GM12878 (cell line): ENCODE measurements at places on chromosomes 7 and 10. TPM values are rescaled to one million over a fixed set of nuclear protein-coding genes. Genes with fewer than 3 reads are reported as not detected.

The SPRN gene
- polyA plus RNA-seq: 0.78 and 0.98 TPM in 2 replicates

The INSYN2A gene
- not detected in 2 replicates for polyA plus RNA-seq

The SPDYE6 gene
- 1.3 and 1.6 TPM in 2 replicates for polyA plus RNA-seq

The FOXP2 gene
- 2.5 and 3.1 TPM in 2 replicates for polyA plus RNA-seq

The ADIRF gene
- polyA plus RNA-seq: 2.4 and 2.5 TPM in 2 replicates

DNA sequence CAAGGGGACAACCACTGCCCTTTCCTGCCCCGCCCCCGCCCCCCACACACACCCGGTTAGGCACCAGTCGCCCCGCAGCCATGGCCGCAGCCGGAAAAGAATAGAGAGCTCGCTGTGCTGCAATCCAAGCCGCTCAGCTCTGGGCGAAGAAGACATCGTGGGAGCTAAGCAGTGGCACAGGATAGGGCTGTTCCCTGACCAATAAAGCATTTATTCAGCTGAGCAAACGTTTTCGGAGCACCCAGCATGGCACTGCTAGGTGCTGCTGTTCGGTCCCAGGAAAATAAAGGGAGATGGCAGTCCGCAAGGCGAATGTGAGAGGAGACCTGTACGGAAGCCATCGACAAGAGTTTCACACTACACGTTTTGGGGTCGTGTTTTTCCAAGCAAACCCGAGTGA is 18.3 kb downstream of the SKIDA1 start:
- H3K4me1 ChIP-seq: no peaks in the 10 kb centered on the region
- no peak overlapping the region for H3K4me3 ChIP-seq
- H3K36me3 ChIP-seq: no peaks in the 10 kb centered on the region
- no peak for DNase-seq

- H3K36me3 ChIP-seq: no peaks in the 10 kb centered on the region
- no peaks in the 10 kb centered on the region for H3K27me3 ChIP-seq
- no peak for DNase-seq
- no peak overlapping the region for H3K4me3 ChIP-seq
- H3K4me1 ChIP-seq: peaks cover 50% of the 10 kb centered on the region
Observed at GRCh38 chr7:100372256-100372655, 1.0 kb upstream of the PILRA start.

GRCh38 chr7:91519241-91520158 is 255.3 kb downstream of the FZD1 start:
- H3K27me3 ChIP-seq: no peaks in the 10 kb centered on the region
- no peaks in the 10 kb centered on the region for H3K4me1 ChIP-seq
- H3K36me3 ChIP-seq: no peaks in the 10 kb centered on the region

GRCh38 chr7:71772779-71773178 is 639.4 kb downstream of the CALN1 start:
- no peak overlapping the region for H3K27ac ChIP-seq
- no peaks in the 10 kb centered on the region for H3K4me1 ChIP-seq
- H3K36me3 ChIP-seq: no peaks in the 10 kb centered on the region
- DNase-seq: no peak
- no peaks in the 10 kb centered on the region for H3K27me3 ChIP-seq

DNA sequence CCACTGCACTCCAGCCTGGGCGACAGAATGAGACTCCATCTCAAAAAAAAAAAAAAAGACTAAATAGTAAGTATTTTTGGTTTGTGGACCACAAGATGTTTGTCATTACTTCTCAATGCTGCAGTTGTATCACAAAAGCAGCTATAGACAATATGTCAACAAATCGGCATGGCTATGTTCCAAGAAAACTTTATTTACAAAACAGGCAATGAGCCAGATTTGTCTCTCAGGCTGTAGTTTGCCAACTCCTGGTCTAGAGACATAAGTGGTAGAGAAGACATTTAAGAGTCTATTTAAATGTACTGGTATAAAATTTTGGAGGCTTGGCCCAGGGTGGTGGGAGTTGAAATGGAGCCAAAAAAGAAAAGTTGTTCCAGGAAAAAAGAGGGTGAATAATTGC is 185.8 kb downstream of the SORCS1 start:
- DNase-seq: no peak
- no peak overlapping the region for H3K27ac ChIP-seq
- no peaks in the 10 kb centered on the region for H3K27me3 ChIP-seq
- H3K36me3 ChIP-seq: no peaks in the 10 kb centered on the region

GRCh38 chr7:1651031-1651446 is 19.0 kb upstream of the ELFN1 start:
- no peaks in the 10 kb centered on the region for H3K36me3 ChIP-seq
- H3K27ac ChIP-seq: no peak overlapping the region
- H3K4me3 ChIP-seq: no peak overlapping the region
- DNase-seq: no peak
- H3K27me3 ChIP-seq: no peaks in the 10 kb centered on the region
- no peaks in the 10 kb centered on the region for H3K4me1 ChIP-seq

DNA sequence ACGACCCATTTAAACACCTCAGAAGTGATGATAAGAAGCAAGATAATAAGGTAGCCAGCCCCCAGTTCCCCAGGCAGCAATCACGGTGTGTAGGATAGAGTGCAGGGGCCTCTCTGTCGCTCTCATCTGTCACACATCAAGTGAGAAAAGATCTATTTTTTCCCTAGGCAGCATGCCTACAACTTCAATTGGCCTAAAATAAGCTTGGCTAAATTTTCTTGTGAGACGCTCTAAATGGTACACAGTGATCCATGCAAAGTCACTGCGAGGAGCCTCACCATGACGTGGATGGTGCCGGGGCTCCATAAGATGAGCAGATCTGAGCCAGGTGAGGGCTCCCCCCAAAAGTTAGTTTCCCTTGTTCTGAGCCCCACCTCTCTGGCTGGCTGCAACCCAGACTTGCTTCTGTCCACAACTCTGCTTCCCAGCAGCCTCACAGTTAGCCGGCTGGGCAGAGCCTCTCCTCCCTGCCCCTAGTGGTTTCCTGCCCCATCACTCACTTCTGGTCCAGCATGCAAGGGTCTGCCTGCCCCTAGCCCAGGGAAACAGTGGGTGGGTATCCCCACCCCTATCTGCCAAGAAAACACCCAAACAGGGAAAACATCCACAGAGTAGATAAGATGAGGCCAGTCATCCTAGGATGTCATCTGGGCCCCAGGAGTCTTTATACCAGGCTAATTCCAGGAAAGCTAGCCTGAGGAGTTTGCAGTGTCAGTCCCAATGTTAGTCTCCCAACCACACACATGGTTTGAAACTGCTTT is 342.1 kb downstream of the GRID1 start:
- H3K4me3 ChIP-seq: no peak overlapping the region
- no peaks in the 10 kb centered on the region for H3K36me3 ChIP-seq
- no peak for DNase-seq
- H3K4me1 ChIP-seq: no peaks in the 10 kb centered on the region
- H3K27ac ChIP-seq: no peak overlapping the region

- H3K36me3 ChIP-seq: no peaks in the 10 kb centered on the region
- DNase-seq: no peak
- no peaks in the 10 kb centered on the region for H3K27me3 ChIP-seq
- no peak overlapping the region for H3K4me3 ChIP-seq
Observed at GRCh38 chr7:73833251-73833919, 2.6 kb downstream of the CLDN4 start.

GRCh38 chr10:31749301-31749700 is 179.3 kb downstream of the ARHGAP12 start:
- H3K27ac ChIP-seq: no peak overlapping the region
- H3K36me3 ChIP-seq: no peaks in the 10 kb centered on the region
- H3K4me1 ChIP-seq: no peaks in the 10 kb centered on the region; the same call in 1 of the 2 replicates
- no peak for DNase-seq

- no peak overlapping the region for H3K4me3 ChIP-seq
- H3K27ac ChIP-seq: no peak overlapping the region
- H3K27me3 ChIP-seq: no peaks in the 10 kb centered on the region
- DNase-seq: no peak
Observed at GRCh38 chr7:44664780-44665461, 58.5 kb downstream of the OGDH start.

DNA sequence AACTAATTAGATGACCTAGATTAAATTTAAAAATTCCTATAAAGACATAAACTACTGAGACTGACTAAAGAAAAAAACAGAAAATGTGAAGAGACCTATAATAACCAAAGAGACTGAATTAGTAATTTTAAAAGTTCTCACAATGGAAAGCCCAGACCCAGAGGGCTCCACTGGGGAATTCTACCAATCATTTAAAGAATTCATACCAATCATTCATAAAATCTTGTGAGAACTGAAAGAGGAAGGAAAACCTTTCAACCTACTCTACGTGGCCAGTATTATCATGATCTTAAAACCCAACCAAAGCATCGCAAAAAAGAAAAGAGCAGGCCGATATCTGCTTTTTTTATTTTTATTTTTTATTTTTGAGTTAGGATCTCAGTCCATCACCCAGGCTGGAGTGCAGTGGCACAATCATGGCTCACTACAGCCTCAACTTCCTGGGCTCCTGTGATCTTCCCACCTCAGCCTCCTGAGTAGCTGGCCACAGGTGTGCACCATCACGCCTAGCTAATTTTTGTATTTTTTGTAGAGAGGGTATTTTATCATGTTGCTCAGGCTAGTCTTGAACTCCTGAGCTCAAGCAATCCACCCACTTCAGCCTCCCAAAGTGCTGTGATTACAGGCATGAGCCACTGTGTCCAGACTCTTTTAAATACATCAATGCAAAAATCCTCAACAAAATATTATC is 48.6 kb downstream of the DGKI start:
- no peaks in the 10 kb centered on the region for H3K36me3 ChIP-seq
- peak; percentile 59 for DNase-seq
- H3K4me1 ChIP-seq: no peaks in the 10 kb centered on the region
- H3K4me3 ChIP-seq: no peak overlapping the region
- no peak overlapping the region; the same call in 1 of the 2 replicates for H3K27ac ChIP-seq

- no peak overlapping the region for H3K4me3 ChIP-seq
- DNase-seq: no peak
- no peaks in the 10 kb centered on the region for H3K36me3 ChIP-seq
- H3K4me1 ChIP-seq: no peaks in the 10 kb centered on the region
- H3K27ac ChIP-seq: no peak overlapping the region
Observed at GRCh38 chr7:79770063-79770462, 316.6 kb upstream of the MAGI2 start.

DNA sequence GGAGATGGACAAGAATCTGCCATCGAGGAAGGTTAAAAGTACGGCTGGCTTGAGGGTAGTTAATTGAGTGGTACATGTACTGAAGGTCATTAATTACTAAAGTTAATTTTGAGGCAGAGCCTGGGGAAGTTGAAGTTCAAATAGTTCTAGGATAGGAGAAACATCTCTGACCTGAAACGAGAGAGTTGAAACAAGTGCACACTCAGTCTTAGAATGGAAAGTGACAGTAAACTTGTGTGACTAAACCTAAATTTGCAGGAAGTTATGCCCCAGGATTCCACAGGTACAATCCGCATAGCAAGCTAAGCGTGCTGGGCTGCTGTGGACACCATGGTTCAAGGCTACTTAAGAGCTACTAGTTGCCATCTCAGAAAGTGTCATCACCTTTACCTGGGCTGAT is 209.9 kb downstream of the CHCHD3 start:
- H3K27me3 ChIP-seq: no peaks in the 10 kb centered on the region

DNA sequence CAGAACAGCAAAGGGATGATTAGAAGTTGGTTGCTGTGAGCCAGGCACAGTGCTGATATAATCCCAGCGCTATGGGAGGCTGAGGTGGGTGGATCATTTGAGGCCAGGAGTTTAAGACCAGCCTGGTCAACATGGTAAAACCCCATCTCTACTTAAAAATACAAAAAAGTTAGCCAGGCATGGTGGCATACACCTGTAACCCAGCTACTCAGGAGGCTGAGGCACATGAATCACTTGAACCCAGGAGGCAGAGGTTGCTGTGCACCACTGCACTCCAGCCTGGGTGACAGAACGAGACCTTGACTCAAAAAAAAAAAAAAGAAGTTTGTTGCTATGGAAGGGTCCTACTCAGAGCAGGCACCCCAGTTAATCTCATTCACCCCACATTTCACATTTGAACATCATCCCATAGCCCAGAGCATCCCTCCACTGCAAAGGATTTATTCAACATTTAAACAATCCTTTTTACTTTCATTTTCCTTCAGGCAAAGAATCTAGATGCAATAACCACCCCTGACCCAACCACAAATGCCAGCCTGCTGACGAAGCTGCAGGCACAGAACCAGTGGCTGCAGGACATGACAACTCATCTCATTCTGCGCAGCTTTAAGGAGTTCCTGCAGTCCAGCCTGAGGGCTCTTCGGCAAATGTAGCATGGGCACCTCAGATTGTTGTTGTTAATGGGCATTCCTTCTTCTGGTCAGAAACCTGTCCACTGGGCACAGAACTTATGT is 4.1 kb downstream of the IL6 start:
- H3K4me3 ChIP-seq: no peak overlapping the region
- H3K27me3 ChIP-seq: peaks cover 5% of the 10 kb centered on the region
- H3K27ac ChIP-seq: no peak overlapping the region
- H3K36me3 ChIP-seq: no peaks in the 10 kb centered on the region

DNA sequence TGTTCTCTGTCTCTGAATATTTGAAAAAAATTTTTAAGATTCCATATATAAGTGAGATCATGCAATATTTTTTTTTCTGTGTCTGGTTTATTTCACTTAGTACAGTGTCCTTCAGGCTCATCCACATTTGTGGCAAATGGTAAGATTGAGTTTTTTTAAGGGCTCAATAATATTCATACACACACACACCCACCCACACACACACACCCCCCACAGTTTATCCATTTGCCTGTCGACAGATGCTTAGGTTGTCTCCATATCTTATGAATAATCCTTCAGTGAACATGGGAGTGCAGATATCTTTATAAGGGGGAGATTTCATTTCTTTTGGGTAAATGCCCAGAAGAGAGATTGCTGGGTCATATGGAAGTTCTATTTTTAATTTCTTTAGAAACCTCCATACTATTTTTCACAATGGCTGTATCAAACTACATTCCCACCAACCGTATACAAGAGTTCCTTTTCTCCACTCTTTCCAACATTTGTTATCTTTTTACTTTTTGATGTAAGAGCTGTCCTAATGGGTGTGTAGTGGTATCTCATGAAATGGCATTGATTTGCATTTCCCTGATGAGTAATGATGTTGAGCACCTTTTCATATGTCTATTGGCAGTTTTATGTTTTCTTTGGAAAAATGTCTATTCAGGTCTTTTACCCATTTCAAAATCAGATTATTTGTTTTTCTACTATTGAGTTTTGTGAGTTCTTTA is 35.0 kb downstream of the AUTS2 start:
- H3K27ac ChIP-seq: no peak overlapping the region
- no peaks in the 10 kb centered on the region for H3K27me3 ChIP-seq
- H3K4me1 ChIP-seq: no peaks in the 10 kb centered on the region
- no peak for DNase-seq
- no peaks in the 10 kb centered on the region for H3K36me3 ChIP-seq
- H3K4me3 ChIP-seq: no peak overlapping the region

GRCh38 chr10:116633216-116633600 is 12.5 kb downstream of the PNLIPRP2 start:
- no peak overlapping the region for H3K4me3 ChIP-seq
- DNase-seq: no peak
- H3K36me3 ChIP-seq: no peaks in the 10 kb centered on the region
- no peaks in the 10 kb centered on the region for H3K4me1 ChIP-seq
- H3K27me3 ChIP-seq: no peaks in the 10 kb centered on the region
- no peak overlapping the region for H3K27ac ChIP-seq
